Mesendoderm (in vitro differentiated cells): ENCODE measurements at places on chromosomes 7 and 10.
A peak's percentile ranks its signal among the peaks of the same experiment; 100 is the strongest.

DNA sequence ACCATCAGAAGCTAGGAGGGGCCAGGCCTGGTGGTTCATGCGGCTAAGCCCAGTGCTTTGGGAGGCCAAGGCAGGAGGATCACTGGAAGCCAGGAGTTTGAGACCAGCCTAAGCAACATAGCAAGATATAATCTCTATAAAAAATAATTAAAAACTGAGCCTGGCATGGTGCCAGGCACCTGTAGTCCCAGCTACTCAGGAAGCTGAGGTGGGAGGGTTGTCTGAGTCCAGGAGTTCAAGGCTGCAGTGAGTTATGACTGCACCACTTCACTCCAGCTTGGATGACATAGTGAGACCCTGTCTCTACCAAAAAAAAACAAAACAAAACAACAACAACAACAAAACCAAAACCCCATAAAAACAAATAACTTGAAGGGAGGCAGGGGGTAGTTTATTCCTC is 172.9 kb upstream of the FAM171A1 start:
- DNase-seq: no peak

DNA sequence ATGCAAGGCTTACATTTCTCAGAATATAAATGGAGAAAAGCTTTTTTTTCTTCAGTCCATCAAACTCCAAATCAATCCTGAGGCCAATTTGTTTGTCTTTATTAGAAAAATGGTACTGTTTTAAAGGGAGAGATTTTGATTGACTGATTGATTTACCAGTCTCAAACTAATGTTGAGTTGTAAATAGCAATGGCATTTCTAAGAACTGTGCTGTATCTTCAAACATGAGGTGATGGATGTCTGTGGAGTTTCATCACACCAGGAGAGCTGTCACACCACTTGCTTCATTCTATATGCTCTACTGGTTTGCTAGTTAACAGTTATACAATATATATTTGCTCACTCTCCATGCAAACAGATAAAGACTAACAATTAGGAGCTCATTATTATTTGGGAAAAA is 39.0 kb upstream of the LRRTM3 start:
- DNase-seq: no peak

GRCh38 chr10:86670290-86670811 is 2.0 kb downstream of the LDB3 start:
- peak; percentile 37 for DNase-seq

- no peak for DNase-seq
Observed at GRCh38 chr7:44272456-44272855, 52.9 kb downstream of the CAMK2B start.

GRCh38 chr10:126212738-126213137 is 175.5 kb downstream of the ADAM12 start:
- no peak for DNase-seq
